ENCODE measurements at places on chromosomes 13 and 19.

GRCh38 chr13:93736081-93736480, 509.5 kb downstream of the GPC6 start:
- DNase-seq: no peak

DNA sequence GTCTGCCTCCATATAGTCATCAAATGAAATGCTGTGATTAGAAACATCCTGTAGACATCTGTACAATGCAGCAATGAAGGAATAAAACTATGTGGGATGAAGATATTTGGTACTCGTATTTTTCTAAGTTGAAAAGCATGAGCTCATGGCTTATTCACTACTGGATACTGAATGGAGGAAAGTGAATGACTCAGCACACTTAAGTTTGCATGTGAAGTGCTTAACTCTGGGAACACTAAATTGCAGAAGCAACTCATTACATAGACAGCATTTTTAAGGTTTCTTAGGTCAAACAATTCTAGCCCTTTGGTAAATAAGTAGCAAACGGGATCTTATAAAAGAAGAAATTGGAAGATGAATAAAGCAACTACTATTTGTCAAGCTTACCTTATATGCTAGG, 429.0 kb upstream of the MIR17HG start:
- DNase-seq: no peak

DNA sequence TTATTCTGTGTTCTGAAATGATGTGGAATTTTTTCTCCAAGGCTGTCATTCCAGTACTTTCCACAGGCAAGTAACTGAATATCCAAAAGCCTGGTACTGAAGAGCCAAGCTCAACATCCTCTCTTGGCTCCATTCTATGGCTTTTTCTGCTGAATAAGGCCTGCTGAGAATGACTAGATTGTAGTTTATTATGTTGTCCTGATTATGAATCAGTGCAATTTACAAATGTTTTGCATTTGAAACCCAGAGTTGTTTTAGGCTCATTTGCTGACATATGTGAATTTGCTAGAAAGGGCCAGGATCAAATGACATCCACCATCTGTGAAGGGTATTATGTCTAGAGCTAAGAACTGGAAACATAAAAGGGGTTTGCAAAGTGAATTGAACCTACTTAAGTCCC, 596.6 kb downstream of the KCTD12 start:
- DNase-seq: no peak

GRCh38 chr13:77522444-77522843, 13.1 kb upstream of the SCEL start:
- DNase-seq: no peak

GRCh38 chr19:42093926-42094325, 18.0 kb downstream of the ZNF574 start:
- no peak for DNase-seq

GRCh38 chr19:14089662-14090508, 666 bp downstream of the SAMD1 start:
- peak; percentile 41 for DNase-seq

- no peak for DNase-seq
Measured at GRCh38 chr19:56174550-56174949, 1.3 kb upstream of the GALP start.

- peak; percentile 13 for DNase-seq
Measured at GRCh38 chr13:28707629-28708427, 10.9 kb downstream of the SLC46A3 start.

DNA sequence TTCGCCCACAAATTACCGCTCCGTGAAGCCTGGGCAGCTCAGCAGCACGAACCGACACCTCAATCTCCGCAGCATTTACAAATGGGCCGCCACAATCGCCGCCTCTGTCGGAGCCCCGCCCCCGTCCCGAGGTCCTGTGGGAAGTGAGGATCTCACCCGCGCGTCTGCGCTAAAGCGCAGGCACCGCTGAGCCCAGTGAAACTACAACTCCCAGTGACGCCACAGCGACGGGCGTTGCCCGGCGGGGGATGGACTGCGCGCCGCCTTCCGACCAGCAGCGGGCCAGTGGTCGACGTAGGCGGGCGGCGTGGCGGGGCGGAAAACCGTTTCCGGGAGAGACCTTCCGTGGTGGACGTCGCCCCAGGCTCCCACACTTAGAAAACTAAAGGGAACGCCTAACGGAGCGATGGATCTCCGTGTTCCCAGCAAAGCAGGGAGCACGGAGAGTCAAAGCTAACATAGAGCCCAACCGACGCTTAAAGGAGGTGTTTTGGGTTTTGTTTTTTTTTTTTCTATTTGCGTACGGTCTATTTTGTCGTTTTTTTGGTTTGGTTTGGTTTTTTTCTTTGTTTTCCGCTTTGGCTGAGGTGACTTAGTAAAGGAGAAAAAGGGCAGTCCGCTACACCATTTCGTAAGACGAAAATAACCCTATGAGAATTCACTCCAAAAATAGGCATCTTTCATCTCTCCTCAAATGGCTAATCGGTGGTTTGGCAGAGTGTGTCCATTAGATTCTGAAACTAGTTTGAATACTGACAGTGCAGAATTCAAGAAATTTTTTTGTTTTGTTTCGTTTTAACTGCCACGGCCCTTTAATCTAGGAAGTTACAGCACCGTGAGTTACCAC, 159.0 kb downstream of the RNF17 start:
- peak; percentile 96 for DNase-seq

- no peak for DNase-seq
Measured at GRCh38 chr19:41799444-41800000, 3.1 kb downstream of the CEACAM3 start.

DNA sequence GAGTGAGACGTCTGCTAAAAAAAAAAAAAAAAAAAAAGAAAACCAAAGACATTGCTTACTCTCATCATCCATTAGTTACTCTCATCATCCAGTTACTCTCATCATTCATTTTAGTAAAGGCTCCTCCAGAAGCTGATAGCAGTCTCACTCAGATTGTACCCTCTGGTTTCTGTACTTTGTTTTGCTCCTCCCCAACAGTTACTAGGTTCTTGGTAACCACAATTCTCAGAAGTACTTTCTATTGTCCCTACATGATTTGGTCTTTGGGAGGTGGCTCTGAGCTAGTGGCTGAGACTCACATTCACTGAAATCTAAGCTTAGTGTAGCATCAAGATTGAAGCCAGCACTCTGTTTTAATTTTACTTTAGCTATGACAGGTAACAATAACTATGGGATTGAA, 14.3 kb downstream of the ERICH4 start:
- peak; percentile 48 for DNase-seq

- no peak for DNase-seq
Measured at GRCh38 chr13:39486758-39487157, 116.2 kb downstream of the LHFPL6 start.

DNA sequence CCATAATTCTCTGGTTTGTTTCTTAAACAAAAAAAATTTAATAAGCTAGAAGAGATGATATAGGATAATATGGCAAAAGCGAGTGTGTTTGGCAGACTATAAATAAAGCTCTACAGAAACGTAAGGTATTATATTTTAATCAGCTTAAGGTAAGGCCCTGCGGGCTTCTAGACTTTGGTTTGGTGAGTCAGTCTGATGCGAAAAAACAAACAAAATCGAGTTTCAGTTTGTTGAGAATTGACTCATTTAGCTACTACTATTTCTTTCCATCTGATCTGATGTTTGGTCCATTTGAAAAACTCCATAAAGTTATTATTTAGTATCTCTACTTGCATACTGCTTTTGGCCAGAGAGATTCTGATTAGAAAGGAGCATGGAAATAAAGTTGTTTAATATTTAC, 138.0 kb downstream of the MIPEP start:
- DNase-seq: no peak
